Purkinje cell (primary cell): ENCODE measurements at places on chromosomes 6 and 20. TPM values are rescaled to one million over a fixed set of nuclear protein-coding genes. Genes with fewer than 3 reads are reported as not detected.

Gene C20orf144
- polyA plus RNA-seq = not detected in 2 replicates

Gene BMP6
- polyA plus RNA-seq = 4.7 and 7.2 TPM in 2 replicates

Gene TBXT
- not detected in 2 replicates for polyA plus RNA-seq

Gene APOM
- polyA plus RNA-seq = 1.8 and 2.4 TPM in 2 replicates

Gene NNAT
- polyA plus RNA-seq = 28.4 and 42.2 TPM in 2 replicates

Gene GTSF1L
- not detected in 2 replicates for polyA plus RNA-seq

Gene SERAC1
- polyA plus RNA-seq = 9.5 and 9.9 TPM in 2 replicates

Gene GRM1
- polyA plus RNA-seq = 200 and 255 TPM in 2 replicates

Gene RNF144B
- 0.45 and 1.4 TPM in 2 replicates for polyA plus RNA-seq

Gene PLA2G7
- polyA plus RNA-seq = 1.7 and 5.4 TPM in 2 replicates

Gene DHX35
- polyA plus RNA-seq = 2.9 and 3.4 TPM in 2 replicates

Gene EPPIN
- polyA plus RNA-seq = not detected in 2 replicates

Gene EFCAB8
- polyA plus RNA-seq = not detected in 2 replicates

Gene BTN3A1
- polyA plus RNA-seq = 3.4 and 4.4 TPM in 2 replicates

Gene TRIM40
- polyA plus RNA-seq = not detected in 2 replicates

Gene NR2E1
- polyA plus RNA-seq = not detected in 2 replicates

Gene GSTA3
- not detected in 2 replicates for polyA plus RNA-seq

Gene DZANK1
- polyA plus RNA-seq = 4.7 and 6.2 TPM in 2 replicates

Gene ADGB
- polyA plus RNA-seq = not detected in 2 replicates

Gene SLC35D3
- polyA plus RNA-seq = not detected in 2 replicates
